ENCODE measurements at places on chromosomes 6 and 20.

DNA sequence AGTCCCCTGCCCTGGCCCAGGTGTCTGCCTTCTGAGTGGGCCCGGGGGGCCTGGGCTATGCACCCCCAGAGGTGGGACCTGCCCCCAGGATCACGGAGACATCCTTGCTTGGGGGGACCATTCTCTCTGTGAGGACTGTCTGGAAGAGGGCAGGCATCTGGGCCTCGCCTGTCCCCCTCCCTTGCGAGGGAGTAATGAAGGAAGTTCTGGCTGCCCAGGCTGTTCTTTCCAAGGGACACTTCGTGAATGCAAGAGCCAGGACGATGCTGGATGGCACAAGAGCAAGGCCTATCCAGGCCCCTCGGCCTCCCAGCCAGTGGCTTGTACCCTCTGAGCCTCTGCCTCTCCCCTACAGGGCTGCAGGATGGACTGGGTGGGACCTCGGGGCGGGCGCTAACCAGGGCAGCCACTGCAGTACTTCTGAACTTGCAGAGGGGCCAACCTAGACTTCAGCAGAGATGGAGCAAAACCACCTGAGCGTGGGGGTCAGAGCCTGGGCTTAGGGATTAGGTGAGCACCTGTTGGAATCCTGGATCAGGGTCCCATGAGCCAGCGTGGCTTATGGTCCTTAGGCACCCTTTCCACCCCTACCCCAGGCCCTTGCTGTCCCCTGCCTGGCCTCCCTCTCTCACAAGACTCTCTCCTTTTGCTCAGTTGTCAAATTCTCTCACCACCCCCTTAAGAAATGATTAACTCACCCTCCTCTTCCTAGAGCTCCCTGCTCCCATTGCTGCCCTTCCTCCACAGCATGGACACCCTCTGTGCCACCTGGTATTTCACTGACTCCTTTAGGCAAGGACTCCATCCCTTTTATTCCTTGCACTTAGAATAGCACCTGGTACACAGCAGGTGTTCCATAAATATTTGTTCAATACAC, 53.2 kb downstream of the CTCFL start:
- DNase-seq = no peak

DNA sequence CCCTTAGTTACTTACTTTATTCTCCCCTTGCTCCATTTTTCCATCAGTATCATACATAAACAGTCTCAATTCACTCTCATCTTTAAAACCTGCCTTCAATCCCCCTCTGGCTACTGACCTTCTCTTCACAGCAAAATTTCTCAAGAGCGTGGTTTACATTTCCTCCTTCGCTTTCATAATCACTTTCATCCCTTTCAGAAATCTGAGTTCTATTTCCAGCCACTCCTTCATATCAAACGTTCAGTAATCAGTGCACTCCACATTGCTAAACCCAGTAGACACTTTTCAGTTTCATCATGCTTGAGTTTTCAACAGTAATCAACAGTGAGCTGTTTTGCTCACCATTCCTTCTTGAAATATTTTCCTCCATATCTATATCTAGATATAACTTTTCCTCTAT, 176.7 kb upstream of the HSF2 start:
- no peak for DNase-seq

DNA sequence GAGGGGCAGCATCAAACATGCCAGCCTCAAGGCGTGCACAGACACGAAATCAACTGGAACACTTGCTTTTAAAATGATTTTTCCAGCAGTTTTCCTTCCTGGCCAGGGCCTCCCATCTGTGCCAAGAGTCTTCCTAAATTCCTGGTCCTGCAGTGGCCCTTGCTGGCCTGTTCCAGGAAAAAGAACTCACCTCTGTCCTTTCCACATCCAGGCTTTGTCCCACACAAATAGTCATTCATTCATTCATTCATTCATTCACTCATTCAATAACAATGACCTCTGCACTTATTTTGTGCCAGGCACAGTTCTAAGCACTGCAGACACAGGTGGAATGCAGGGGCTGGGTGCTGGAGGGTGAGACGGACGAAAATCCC, 89.0 kb upstream of the CCDC167 start:
- no peak for DNase-seq

DNA sequence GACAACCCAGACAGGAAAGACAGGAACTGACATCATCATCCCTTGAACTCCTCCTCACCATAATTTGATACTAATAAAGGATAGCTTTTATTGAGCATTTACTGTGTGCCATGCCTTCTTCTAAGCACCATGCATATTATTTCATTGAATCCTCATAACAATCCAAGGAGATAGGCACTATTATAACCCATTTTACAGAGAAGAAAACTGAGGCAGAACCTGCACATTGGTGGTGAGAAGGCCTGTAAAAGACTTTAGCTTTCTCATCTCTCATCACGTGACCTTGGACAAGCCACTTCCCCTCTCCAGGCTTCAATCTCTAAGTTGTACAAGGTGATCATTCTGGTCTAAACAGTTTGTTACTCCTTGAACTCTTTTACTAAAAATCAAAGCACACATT, 34.5 kb upstream of the PREX1 start:
- DNase-seq = no peak

DNA sequence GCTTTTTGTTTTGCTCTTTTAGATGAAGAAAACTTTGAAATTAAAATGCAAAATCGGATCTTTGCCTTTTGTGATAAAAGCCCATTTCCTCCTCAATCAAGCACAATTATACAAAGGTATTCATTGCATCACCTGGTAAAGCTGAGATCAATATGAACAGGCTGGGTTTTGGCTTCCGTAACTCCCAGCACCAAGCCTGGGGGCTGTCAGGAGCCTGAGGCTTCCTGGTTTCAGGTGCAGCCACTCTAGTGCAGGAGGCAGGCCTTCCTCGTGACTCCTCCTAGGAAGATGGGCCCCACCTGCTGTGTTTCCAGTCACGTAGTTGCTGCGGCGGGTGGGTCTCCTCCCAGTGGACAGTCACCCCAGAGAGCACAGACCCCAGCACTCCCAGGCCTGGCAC, 54.0 kb downstream of the EDN3 start:
- DNase-seq = no peak

DNA sequence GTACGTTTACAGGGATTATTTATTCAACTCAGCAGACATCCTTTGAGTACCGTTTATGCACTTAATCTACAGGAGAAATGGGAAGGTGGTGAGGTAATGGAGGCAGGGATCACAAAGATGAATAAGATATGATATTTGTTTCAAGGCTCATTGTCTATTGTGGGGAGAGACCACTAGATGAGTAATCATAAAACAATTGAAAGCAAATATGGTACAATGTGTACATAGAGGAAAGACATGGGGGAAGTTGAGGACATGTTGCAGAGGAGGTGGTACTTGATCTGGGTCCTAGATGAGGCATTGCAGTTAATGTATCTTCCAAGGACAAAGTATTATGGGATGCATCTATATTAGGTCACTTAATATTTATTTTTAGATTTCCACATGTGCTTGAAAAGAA, 13.7 kb upstream of the CDC5L start:
- DNase-seq = no peak

- no peak for DNase-seq
Measured at GRCh38 chr6:24691550-24691949, 24.7 kb downstream of the ACOT13 start.

Data from hematopoietic multipotent progenitor cell treated with erythropoietin and hydrocortisone succinate and interleukin-3 and kit ligand, for 15 days (in vitro differentiated cells).